ENCODE measurements at places on chromosomes 2 and 18.
A peak's percentile ranks its signal among the peaks of the same experiment; 100 is the strongest.

- peak; percentile 35 for DNase-seq
Measured at GRCh38 chr2:148817210-148817708, 57.8 kb upstream of the KIF5C start.

DNA sequence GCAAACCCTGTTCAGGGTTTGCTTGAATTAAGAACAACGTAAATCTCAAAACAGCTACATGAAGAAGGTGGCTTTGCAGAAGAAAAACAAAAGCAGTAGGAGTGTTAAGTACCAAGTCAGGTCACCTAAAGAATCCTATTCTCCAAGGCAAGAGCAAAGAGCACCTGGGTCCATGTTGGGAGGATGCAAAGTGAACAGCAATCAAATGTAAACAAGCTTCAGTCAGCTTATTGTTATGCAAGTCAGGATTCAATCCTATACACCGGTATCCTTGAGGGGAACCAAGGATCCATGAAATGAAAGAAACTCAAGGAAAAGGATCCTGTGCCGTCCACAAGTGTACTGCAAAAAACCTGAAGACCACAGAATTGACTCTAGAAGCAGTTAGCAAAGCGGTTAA is 261.0 kb upstream of the DDX18 start:
- no peak for DNase-seq

DNA sequence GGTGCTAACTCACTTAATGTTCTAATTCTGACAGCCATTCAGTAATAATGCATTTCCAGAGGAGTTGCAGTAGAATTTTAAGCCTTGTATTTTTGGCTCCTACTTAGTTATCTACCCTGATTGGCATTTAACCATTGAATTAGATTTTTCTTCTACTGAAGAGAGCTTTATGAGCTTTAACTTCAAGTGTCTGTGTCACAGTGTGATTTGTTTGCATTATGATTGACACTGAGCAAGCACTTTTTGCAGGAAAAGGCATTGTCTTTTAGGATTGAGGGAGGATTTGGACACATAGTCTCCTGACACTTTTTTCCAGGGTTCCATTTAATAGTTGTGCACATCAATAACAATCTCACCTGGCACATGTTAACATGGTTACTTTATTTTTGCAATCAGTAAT is 26.7 kb downstream of the LYPD6 start:
- DNase-seq = no peak

GRCh38 chr2:11744631-11745394 is 1.6 kb upstream of the LPIN1 start:
- DNase-seq = peak; percentile 43

Data from femur (tissue), 1 donor.